ENCODE measurements at places on chromosomes 6 and 20. TPM values are rescaled to one million over a fixed set of nuclear protein-coding genes. Genes with fewer than 3 reads are reported as not detected.

Gene PCNA
- 270 TPM for total RNA-seq

Gene TSBP1
- not detected for total RNA-seq

Gene MICA
- total RNA-seq, result 39.2 TPM

Gene TSHZ2
- 0.05 TPM for total RNA-seq

Gene RBM24
- not detected for total RNA-seq

Gene C20orf141
- not detected for total RNA-seq

Gene PCK1
- total RNA-seq, result 0.94 TPM

Gene CASS4
- total RNA-seq, result not detected

All from HT-29 (cell line).